Activated naive CD8-positive, alpha-beta T cell treated with anti-CD3 and anti-CD28 coated beads for 36 hours (primary cell): ENCODE measurements at places on chromosomes 6 and 20. TPM values are rescaled to one million over a fixed set of nuclear protein-coding genes. Genes with fewer than 3 reads are reported as not detected.

GRCh38 chr6:35154262-35154661 lies 13.1 kb upstream of the TCP11 start:
- H3K4me3 ChIP-seq = no peak overlapping the region
- H3K36me3 ChIP-seq = no peaks in the 10 kb centered on the region
- no peak for DNase-seq
- H3K4me1 ChIP-seq = peaks cover 7% of the 10 kb centered on the region

GRCh38 chr6:128560966-128561365 lies 40.6 kb upstream of the PTPRK start:
- no peak overlapping the region for H3K4me3 ChIP-seq
- H3K36me3 ChIP-seq = no peaks in the 10 kb centered on the region
- no peak overlapping the region for H3K27ac ChIP-seq
- no peaks in the 10 kb centered on the region for H3K4me1 ChIP-seq
- DNase-seq = no peak
- H3K27me3 ChIP-seq = peaks cover 27% of the 10 kb centered on the region

The OCSTAMP gene
- not detected for total RNA-seq

DNA sequence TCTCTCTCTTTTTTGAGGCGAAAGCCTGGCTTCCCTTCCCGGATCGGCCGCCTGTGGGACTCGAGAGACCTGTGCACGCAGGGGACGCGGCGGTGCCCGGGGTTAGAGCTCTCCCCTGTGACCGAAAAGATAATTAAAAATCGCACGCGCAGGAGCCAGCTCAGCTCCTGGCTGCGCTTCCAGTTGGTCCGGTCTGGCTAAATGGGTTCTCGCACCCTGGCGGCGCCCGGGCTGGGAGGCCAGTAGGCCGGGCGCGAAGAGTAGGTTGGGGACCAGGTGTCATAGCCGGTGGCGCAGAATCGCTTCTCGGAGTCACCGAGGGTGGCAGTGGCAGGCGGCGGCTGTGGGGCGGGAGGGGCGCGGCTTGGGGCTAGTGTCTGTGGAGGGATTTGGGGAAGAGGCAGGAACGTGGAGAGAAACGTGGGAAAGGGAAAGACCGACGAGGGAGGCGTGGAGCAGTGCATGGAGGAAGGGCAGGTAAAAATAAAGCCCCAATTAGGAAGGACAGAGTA lies 41.9 kb upstream of the SUPT3H start:
- DNase-seq = peak; percentile 73
- peaks cover 47% of the 10 kb centered on the region for H3K4me1 ChIP-seq
- peak overlapping the region; percentile 88 for H3K27ac ChIP-seq
- peak overlapping the region; percentile 95 for H3K4me3 ChIP-seq
- H3K27me3 ChIP-seq = peaks cover 3% of the 10 kb centered on the region

- H3K4me1 ChIP-seq = peaks cover 11% of the 10 kb centered on the region
- H3K36me3 ChIP-seq = no peaks in the 10 kb centered on the region
- H3K27ac ChIP-seq = peak overlapping the region; percentile 21
- no peak overlapping the region for H3K4me3 ChIP-seq
Measured at GRCh38 chr6:33840048-33840926, 36.5 kb upstream of the MLN start.

DNA sequence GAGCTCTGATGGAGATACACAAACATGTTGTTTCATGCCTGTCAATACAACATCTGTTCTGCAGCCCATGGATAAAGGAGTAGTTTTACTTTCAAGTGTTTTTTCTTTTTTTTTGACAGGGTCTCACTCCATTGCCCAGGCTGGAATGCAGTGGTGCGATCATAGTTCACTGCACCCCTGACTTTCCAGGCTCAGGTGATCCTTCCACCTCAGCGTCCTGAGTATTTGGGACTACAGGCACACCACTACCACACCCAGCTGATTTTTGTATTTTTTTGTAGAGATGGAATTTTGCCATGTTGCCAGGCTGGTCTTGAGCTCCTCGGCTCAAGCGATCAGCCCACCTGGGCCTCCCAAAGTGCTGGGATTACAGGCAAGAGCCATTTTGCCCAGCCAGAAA lies 97.0 kb downstream of the SMAP1 start:
- no peak overlapping the region for H3K27ac ChIP-seq
- DNase-seq = no peak
- H3K36me3 ChIP-seq = peaks cover 36% of the 10 kb centered on the region
- H3K4me3 ChIP-seq = no peak overlapping the region
- H3K27me3 ChIP-seq = no peaks in the 10 kb centered on the region

- H3K27ac ChIP-seq = no peak overlapping the region
- peaks cover 13% of the 10 kb centered on the region for H3K27me3 ChIP-seq
- DNase-seq = no peak
Measured at GRCh38 chr6:159399751-159400221, 230.6 kb downstream of the FNDC1 start.

DNA sequence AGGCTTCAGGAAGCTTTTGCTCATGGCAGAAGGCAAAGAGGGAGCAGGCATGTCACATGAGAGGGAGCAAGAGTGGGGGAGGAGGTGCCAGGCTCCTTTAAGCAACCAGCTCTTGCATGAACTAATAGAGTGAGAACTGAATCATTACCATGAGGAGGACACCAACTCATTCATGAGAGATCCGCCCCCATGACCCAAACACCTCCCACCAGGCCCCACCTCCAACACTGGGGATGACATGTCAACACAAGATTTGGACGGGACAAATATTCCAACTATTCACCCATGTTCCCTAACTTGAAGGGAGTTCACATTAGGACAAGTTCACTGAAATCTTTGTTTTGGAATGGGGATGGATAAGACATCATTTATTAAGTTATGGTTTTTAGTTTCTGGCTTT lies 155.2 kb upstream of the ESR1 start:
- H3K27ac ChIP-seq = no peak overlapping the region
- H3K27me3 ChIP-seq = peaks cover 17% of the 10 kb centered on the region
- H3K36me3 ChIP-seq = peaks cover 1% of the 10 kb centered on the region
- no peaks in the 10 kb centered on the region for H3K4me1 ChIP-seq
- DNase-seq = no peak
- H3K4me3 ChIP-seq = no peak overlapping the region

DNA sequence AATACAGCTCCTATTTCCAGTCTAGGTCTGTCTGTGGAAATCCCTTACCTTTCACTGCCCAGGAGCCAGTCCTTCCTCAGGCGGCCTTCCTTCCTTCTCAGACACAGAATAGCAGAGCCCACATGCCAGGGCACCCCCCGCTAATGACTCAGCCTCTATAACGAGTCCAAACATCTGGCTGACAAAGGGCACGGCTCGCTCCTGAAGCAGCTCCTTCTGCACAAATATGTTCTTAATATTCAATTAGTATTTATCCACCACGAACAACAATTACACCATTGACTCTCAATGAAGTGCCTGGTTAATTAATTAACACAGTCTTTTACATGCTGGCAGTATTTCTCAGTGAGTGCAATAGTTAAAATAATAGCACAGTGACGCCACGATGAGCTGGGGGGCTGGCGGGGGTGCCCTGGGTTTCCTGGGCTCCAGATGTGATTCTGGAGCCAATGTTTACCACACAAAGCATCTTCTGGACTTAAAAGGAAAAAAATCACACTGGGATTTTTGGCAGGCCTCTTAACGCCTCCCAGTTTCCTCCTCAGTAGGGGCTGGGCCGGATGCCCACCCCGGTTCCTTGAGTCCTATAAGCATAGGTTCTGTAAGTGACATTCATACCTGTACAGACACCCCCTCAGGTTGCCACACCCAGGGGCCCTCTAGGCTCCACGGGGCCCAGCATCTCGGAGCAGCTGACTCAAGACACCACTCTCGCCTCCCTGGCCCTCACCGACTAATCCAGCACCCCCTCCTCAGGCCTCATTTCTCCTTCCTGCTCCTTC lies 158.6 kb upstream of the MLN start:
- DNase-seq = no peak
- peaks cover 11% of the 10 kb centered on the region for H3K27me3 ChIP-seq
- no peak overlapping the region for H3K27ac ChIP-seq
- no peaks in the 10 kb centered on the region for H3K4me1 ChIP-seq
- H3K4me3 ChIP-seq = no peak overlapping the region
- H3K36me3 ChIP-seq = no peaks in the 10 kb centered on the region

DNA sequence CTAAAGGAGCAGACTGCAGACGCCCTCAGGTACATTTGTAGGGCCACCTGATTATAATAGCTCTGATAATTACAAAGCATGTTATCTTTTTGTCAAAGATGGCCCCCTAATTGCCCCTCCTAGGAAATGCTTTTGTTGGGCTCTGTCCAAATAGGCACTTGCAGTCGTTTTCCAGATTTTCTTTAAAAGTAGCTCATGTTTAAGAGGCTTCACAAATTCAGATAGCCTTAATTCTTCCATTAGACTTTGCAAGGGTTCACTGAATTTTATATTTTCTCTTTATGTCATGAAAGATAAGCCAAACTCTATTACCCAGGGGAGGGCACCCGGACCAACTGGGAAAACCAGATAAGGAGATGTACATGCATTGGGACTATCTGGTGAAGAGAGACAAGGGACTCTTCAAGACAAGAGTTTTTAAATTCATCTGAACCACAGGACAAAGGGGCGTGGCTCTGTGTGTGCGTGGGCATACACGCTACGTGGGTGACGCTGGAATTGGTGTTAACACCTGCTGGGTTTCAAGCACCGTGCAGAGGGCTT lies 95.6 kb downstream of the TOX2 start:
- H3K27me3 ChIP-seq = peaks cover 38% of the 10 kb centered on the region
- no peak overlapping the region for H3K27ac ChIP-seq
- H3K4me3 ChIP-seq = no peak overlapping the region
- H3K4me1 ChIP-seq = peaks cover 19% of the 10 kb centered on the region
- no peaks in the 10 kb centered on the region for H3K36me3 ChIP-seq

The C20orf202 gene
- total RNA-seq = not detected

- no peaks in the 10 kb centered on the region for H3K27me3 ChIP-seq
- peaks cover 3% of the 10 kb centered on the region for H3K4me1 ChIP-seq
- H3K36me3 ChIP-seq = peaks cover 17% of the 10 kb centered on the region
- no peak for DNase-seq
- H3K27ac ChIP-seq = no peak overlapping the region
Measured at GRCh38 chr20:17654649-17655285, 27.3 kb downstream of the RRBP1 start.

The ANKRD66 gene
- not detected for total RNA-seq

The HDGFL1 gene
- total RNA-seq = not detected

- H3K36me3 ChIP-seq = no peaks in the 10 kb centered on the region
- no peaks in the 10 kb centered on the region for H3K27me3 ChIP-seq
- no peaks in the 10 kb centered on the region for H3K4me1 ChIP-seq
Measured at GRCh38 chr6:64644024-64644423, 1008.4 kb downstream of the PHF3 start.

The SOX4 gene
- 0.54 TPM for total RNA-seq

The SLC4A11 gene
- total RNA-seq = 1.8 TPM

GRCh38 chr20:36043892-36044515 lies 75.6 kb downstream of the CNBD2 start:
- H3K4me1 ChIP-seq = peaks cover 26% of the 10 kb centered on the region
- H3K4me3 ChIP-seq = no peak overlapping the region
- no peaks in the 10 kb centered on the region for H3K27me3 ChIP-seq
- DNase-seq = no peak

DNA sequence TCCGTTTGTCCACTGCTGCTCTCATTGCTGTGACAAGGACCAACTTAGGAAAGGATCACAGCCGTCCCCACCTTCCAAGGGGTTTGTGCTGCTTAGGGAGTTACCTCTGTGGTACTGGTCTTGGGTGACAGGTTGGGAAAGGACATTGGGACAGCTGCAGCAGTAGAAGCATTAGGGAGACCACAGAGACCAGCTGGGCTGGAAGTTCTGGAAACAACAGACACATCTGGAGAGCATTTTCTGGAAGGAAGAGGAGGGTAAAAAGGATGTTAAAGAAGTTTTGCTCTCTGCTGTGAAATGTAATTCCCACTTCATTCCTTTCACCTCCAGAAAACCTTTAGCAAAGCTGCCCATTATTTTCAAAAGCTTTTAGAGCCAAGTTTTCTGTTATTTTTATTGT lies 304.2 kb downstream of the LRFN2 start:
- H3K27ac ChIP-seq = no peak overlapping the region
- H3K4me1 ChIP-seq = no peaks in the 10 kb centered on the region
- peaks cover 33% of the 10 kb centered on the region for H3K27me3 ChIP-seq
- no peak overlapping the region for H3K4me3 ChIP-seq
- DNase-seq = no peak

The CALHM5 gene
- total RNA-seq = not detected

The RTF2 gene
- total RNA-seq = 70.3 TPM

DNA sequence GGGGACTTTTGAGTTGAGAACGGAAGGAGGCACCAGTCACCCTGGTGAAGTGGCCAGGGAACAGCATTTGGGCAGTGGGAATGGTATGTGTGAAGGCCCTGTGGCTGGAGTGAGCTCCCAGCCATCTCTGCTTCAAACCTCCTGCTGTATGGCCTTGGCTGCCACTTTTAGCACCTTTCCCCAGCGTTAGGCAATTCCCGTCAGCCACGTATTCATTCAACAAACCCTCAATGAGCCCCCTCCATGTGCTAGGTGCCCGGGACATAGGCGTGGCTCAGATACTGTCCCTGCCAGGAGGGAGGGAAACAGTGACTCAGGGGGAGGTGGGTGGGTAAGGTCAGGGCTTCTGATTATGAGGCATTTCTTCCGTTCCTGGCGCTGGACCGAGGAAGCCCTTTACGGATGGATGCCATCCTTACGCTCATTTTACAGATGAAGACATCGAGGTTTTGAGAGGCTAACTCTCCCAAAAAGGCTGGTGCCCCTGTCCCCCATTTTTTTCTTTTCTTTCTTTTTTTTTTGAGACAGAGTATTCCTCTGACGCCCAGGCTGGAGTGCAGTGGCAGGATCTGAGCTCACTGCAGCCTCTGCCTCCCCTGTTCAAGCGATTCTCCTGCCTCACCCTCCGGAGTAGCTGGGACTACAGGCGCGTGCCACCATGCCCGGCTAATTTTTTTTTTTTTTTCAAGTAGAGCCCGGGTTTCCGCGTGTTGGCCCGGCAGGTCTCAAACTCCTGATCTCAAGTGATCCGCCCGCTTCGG lies 37.5 kb downstream of the SRC start:
- H3K36me3 ChIP-seq = no peaks in the 10 kb centered on the region
- H3K27ac ChIP-seq = no peak overlapping the region
- peaks cover 10% of the 10 kb centered on the region for H3K4me1 ChIP-seq
- no peak overlapping the region for H3K4me3 ChIP-seq
- H3K27me3 ChIP-seq = peaks cover 6% of the 10 kb centered on the region
- peak; percentile 22 for DNase-seq

DNA sequence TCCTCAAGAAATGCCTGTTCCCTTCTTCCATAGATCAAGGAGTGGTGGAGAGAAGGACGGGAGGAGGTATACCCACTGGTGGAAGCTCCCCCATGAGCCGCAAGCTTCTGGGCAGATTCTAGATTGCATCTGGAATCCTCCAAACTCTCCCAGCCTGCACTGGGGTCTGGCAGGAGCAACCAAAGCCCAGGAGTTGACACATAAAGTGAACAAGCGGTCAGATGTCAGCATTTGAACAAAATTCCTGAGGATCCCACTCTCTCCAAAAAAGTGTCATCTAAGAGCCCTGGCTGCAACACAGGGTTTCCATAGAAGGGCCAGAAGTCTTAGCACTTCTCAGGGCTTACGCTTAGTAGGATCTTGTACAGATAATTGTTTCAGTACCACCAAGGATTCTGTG lies 88.2 kb downstream of the KCNB1 start:
- H3K27me3 ChIP-seq = peaks cover 20% of the 10 kb centered on the region
- H3K27ac ChIP-seq = no peak overlapping the region
- H3K36me3 ChIP-seq = no peaks in the 10 kb centered on the region
- no peaks in the 10 kb centered on the region for H3K4me1 ChIP-seq
- no peak overlapping the region for H3K4me3 ChIP-seq

The RFX6 gene
- total RNA-seq = not detected
